ENCODE measurements at places on chromosomes 6 and 20. TPM values are rescaled to one million over a fixed set of nuclear protein-coding genes. Genes with fewer than 3 reads are reported as not detected.

The EGFL8 gene
- 0.50 TPM for total RNA-seq

The GABRR1 gene
- total RNA-seq, result not detected

The FAM184A gene
- not detected for total RNA-seq

The RPS21 gene
- 1,567 TPM for total RNA-seq

The OXT gene
- total RNA-seq, result not detected

The SSTR4 gene
- total RNA-seq, result not detected

The CST11 gene
- not detected for total RNA-seq

The NOX3 gene
- total RNA-seq, result not detected

The OR2H1 gene
- total RNA-seq, result not detected

The SLC17A9 gene
- total RNA-seq, result not detected

The RIPPLY2 gene
- not detected for total RNA-seq

The SERINC3 gene
- 153 TPM for total RNA-seq

The SYNDIG1 gene
- 17.5 TPM for total RNA-seq
